ENCODE measurements at places on chromosomes 13 and 19. TPM values are rescaled to one million over a fixed set of nuclear protein-coding genes. Genes with fewer than 3 reads are reported as not detected.

Gene RNF225
- total RNA-seq, result not detected

DNA sequence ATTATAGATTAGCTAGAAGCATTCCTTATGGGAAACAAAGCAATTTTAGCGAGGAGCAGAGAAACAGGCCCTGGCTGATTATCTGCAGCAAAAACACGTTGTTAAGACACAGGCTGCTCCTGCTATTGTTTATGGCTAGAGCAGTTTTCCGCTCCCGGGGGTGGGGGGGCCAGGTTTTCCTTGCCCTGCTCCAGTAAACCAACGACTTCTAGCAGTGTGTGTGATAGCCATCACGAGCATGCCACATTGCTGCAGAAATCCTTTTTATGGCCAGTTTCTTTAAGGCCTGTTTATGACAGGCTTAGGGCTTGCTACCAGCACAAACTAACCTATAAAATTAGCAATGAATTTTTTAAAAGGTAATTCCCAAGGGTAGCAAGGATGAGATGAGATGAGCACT lies 18.4 kb upstream of the IL17D start:
- H3K27ac ChIP-seq, result no peak overlapping the region
- H3K4me1 ChIP-seq, result no peaks in the 10 kb centered on the region
- no peak overlapping the region for H3K4me3 ChIP-seq
- no peaks in the 10 kb centered on the region for H3K36me3 ChIP-seq
- no peaks in the 10 kb centered on the region for H3K27me3 ChIP-seq

- H3K27me3 ChIP-seq, result no peaks in the 10 kb centered on the region
- H3K36me3 ChIP-seq, result no peaks in the 10 kb centered on the region
- H3K27ac ChIP-seq, result no peak overlapping the region
- DNase-seq, result no peak
- no peaks in the 10 kb centered on the region for H3K4me1 ChIP-seq
Observed at GRCh38 chr13:97539651-97540610, 106.0 kb downstream of the RAP2A start.

Gene CRTC1
- total RNA-seq, result 10.0 TPM

- no peaks in the 10 kb centered on the region for H3K36me3 ChIP-seq
- no peak for DNase-seq
- H3K4me1 ChIP-seq, result no peaks in the 10 kb centered on the region
- no peak overlapping the region for H3K4me3 ChIP-seq
- H3K27ac ChIP-seq, result no peak overlapping the region
Observed at GRCh38 chr19:35963514-35963913, 27.3 kb downstream of the LRFN3 start.

DNA sequence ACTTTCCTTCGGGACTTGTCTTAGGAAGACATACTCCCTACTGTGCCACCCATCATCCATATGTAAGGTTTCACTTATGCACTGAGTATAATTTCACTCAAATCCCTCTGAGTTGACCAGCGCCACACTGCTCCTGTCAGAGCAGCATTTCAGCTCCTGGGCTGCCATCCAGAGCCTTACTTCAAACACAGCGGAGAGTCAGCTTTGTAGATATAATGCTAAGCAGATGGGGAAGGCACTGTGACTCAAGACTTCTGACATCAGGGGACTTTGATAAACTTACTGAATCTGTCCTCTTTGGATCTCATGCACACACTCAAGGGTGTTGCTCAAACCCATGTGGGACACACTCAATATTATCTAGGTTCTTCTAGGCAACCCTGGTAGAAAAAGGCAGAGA lies 34.9 kb downstream of the DOCK9 start:
- H3K27me3 ChIP-seq, result no peaks in the 10 kb centered on the region
- H3K4me1 ChIP-seq, result no peaks in the 10 kb centered on the region
- no peak overlapping the region for H3K27ac ChIP-seq
- no peak for DNase-seq
- no peak overlapping the region for H3K4me3 ChIP-seq

- peaks cover 95% of the 10 kb centered on the region for H3K36me3 ChIP-seq
- H3K4me3 ChIP-seq, result no peak overlapping the region
- no peak overlapping the region for H3K27ac ChIP-seq
- no peaks in the 10 kb centered on the region for H3K27me3 ChIP-seq
- DNase-seq, result no peak
Observed at GRCh38 chr19:43735957-43736356, 18.8 kb downstream of the SMG9 start.

DNA sequence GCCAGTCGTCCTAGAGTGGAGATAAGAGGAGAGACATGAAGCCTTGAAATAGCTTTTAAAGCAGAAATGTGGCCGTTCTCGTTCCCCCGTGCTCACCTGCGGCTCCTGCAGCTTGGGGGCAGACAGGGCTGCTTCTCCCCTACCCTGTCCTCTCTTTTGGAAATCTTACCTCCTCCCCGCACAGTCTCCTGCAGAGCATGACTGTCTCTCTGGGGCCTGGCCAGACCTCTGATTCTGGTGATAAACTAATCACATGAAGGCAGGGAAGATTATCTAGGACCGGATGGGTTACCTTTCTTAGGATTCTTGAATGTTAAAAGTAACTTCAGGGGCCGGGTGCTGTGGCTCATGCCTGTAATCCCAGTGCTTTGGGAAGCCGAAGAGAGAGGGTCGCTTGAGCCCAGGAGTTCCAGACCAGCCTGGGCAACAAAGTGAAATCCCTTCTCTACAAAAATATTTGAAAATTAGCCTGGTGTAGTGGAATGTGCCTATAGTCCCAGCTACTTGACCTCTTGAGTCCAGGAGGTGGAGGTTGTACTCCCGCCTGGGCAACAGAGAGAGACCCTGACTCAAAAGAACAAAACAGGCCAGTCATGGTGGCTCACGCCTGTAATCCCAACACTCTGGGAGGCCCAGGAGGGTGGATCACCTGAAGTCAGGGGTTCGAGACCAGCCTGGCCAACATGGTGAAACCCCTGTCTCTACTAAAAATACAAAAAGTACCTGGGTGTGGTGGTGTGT lies 8.1 kb downstream of the CEBPA start:
- DNase-seq, result no peak
- no peaks in the 10 kb centered on the region for H3K27me3 ChIP-seq
- no peaks in the 10 kb centered on the region for H3K4me1 ChIP-seq
- H3K4me3 ChIP-seq, result no peak overlapping the region

DNA sequence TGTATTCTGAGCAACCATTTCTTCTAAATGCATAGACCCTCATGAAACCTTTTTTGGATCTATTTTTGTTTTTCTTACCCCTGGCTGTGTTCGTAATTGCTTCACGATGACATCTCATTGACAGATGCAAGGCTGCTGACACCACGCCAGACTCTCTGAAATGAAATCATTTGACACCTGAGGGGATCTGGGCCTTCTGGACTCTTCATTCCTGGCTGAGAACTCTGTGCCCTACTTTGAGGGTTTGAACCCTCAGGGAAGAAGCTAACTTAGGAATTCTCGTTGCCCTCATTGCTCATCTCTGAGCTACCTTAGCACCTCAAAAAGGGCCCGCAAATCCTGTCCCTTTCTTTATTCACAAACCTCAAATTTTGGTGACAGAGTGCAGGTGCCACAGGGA lies 40.5 kb upstream of the NBEA start:
- no peaks in the 10 kb centered on the region for H3K4me1 ChIP-seq
- H3K27me3 ChIP-seq, result no peaks in the 10 kb centered on the region
- H3K36me3 ChIP-seq, result no peaks in the 10 kb centered on the region
- no peak for DNase-seq

DNA sequence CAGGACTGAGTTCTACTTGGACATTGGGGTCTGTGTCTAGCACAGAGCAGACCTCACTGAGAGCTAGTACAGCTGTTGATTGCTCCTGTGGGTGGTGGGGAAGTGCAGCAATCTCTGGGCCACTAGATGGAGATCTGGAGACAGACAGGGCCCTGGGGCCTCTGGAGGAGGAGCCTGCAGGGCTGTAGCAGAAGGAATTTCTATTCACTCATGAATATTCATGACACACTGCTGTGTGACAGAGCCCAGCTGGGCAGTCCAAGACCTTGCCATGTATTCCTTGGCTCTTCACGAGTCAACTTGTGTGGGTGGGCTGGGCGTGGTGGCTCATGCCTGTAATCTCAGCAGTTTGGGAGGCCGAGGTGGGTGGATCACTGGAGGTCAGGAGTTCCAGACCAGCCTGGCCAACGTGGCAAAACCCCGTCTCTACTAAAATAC lies 37.5 kb downstream of the SUGP2 start:
- H3K27me3 ChIP-seq, result no peaks in the 10 kb centered on the region
- no peaks in the 10 kb centered on the region for H3K4me1 ChIP-seq
- DNase-seq, result no peak
- H3K4me3 ChIP-seq, result no peak overlapping the region
- no peak overlapping the region for H3K27ac ChIP-seq

GRCh38 chr13:30204564-30204963 lies 102.8 kb downstream of the KATNAL1 start:
- H3K27ac ChIP-seq, result no peak overlapping the region
- DNase-seq, result no peak

Gene COL5A3
- 13.6 TPM for total RNA-seq

Gene DCUN1D2
- 5.9 TPM for total RNA-seq

DNA sequence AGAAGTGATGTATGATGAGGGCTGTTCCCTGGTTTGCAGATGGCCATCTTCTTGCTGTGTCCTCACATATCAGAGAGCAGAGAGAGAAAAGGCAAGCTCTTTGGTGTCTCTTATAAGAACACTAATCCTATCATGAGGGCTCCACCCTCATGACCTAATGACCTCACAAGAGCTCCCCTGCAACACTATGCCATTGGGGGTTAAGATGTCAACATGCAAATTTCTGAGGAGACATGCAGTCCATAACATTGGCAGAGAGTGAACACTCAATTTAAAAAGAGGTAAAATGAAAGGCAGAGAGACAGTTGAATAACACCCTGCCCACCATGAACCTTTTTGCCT lies 10.9 kb downstream of the FAM187B start:
- no peaks in the 10 kb centered on the region for H3K36me3 ChIP-seq
- DNase-seq, result peak; percentile 7
- H3K27ac ChIP-seq, result peak overlapping the region; percentile 28

Gene COX6B1
- 301 TPM for total RNA-seq

DNA sequence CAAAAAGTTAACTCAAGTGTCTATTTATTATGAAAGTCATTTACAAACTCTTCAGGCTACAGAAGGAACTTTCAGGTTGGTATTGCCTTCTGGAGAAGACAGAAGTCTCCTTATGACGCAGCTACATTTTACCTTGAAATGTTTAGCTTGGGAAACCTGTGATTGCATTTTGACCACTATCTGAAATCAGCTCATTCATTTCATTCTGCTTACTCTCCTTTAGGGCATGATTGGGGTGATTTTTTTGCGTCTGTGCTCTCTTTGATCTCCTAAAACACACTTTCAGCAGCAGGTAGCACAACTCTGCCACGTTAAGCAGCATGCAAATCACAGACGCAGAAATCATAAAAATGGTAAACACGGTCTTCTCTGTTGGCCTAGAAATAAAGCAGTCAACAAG lies 9.6 kb downstream of the GJB6 start:
- H3K27me3 ChIP-seq, result no peaks in the 10 kb centered on the region
- no peak overlapping the region for H3K27ac ChIP-seq
- no peak overlapping the region for H3K4me3 ChIP-seq
- no peaks in the 10 kb centered on the region for H3K36me3 ChIP-seq

DNA sequence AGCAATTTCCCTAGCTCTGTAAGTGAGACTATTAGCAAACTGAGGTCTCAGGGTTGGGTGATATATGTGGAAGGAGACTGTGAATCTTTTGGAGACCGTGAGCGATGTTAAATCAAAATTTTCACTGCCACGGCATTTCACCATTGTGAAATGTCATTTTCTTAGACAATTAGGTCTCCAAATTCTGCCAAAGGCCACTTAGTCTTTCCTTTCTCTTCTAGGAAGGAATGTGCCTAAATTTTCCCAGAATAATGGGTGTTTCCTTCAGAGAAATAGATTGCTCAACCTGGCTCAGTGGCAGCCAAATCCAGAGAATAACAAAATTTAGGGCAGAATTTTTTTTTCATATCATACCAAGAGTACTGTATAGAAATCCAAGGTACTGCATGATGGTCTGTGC lies 64.5 kb upstream of the SCEL start:
- H3K4me3 ChIP-seq, result no peak overlapping the region
- H3K27me3 ChIP-seq, result no peaks in the 10 kb centered on the region
- no peaks in the 10 kb centered on the region for H3K4me1 ChIP-seq
- H3K27ac ChIP-seq, result no peak overlapping the region
- DNase-seq, result no peak
- H3K36me3 ChIP-seq, result no peaks in the 10 kb centered on the region

- H3K4me3 ChIP-seq, result no peak overlapping the region
- H3K4me1 ChIP-seq, result no peaks in the 10 kb centered on the region
- H3K27ac ChIP-seq, result no peak overlapping the region
- no peak for DNase-seq
- H3K36me3 ChIP-seq, result no peaks in the 10 kb centered on the region
- peaks cover 3% of the 10 kb centered on the region for H3K27me3 ChIP-seq
Observed at GRCh38 chr13:24925318-24926231, 161.6 kb downstream of the RNF17 start.

DNA sequence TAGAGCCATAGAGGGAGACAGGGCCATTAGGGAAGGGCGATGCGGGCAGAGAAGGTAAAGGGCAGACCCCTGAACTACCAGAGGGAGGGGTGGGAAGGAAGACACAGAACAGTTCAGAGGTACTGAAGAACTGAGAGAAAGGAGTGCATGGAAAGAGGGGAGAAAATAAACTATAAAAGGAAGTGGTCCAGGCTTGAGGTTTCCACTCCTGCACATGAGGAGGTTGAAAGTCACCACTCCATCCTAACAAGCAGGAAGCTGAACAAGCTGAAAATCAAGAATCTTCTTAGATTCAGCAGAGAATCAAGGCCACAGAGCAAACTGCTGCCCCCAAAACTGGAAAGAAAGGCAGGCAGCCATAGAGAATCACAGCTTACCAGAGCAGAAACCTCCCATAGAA lies 45.1 kb downstream of the MIPEP start:
- H3K4me1 ChIP-seq, result no peaks in the 10 kb centered on the region
- H3K27ac ChIP-seq, result no peak overlapping the region
- no peak for DNase-seq
- H3K27me3 ChIP-seq, result no peaks in the 10 kb centered on the region
- H3K36me3 ChIP-seq, result peaks cover 4% of the 10 kb centered on the region
- no peak overlapping the region for H3K4me3 ChIP-seq

DNA sequence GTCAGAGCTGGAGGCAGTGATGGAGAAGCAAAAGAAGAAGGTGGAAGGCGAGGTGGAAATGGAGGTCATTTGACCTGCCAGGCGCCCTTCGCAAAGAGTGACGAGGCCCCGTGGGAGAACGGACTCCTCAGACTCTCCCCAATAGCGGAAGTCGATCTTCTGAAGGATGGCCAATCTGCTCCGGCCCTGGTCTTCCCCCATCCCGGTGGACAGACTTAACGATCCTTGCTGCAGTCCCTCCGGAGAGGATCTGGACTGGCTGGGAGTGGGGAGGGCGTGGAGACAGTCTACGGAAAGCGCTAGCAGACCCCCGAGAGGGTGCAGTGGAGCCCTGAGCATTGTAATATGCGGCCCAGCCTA lies 11.9 kb downstream of the EPS8L1 start:
- H3K27ac ChIP-seq, result no peak overlapping the region
- peaks cover 20% of the 10 kb centered on the region for H3K36me3 ChIP-seq
- H3K4me1 ChIP-seq, result peaks cover 20% of the 10 kb centered on the region

- no peaks in the 10 kb centered on the region for H3K4me1 ChIP-seq
- peaks cover 45% of the 10 kb centered on the region for H3K36me3 ChIP-seq
- H3K27me3 ChIP-seq, result no peaks in the 10 kb centered on the region
- no peak overlapping the region for H3K4me3 ChIP-seq
Observed at GRCh38 chr13:45492538-45492937, 27.8 kb downstream of the COG3 start.

- no peak overlapping the region for H3K4me3 ChIP-seq
- peaks cover 3% of the 10 kb centered on the region for H3K36me3 ChIP-seq
- H3K4me1 ChIP-seq, result no peaks in the 10 kb centered on the region
- no peaks in the 10 kb centered on the region for H3K27me3 ChIP-seq
- DNase-seq, result no peak
Observed at GRCh38 chr13:113063091-113063491, 42.5 kb upstream of the F7 start.

Gene MICU2
- 41.5 TPM for total RNA-seq

Gene CGB2
- not detected for total RNA-seq

Data from ascending aorta (tissue), 2 donors.